ENCODE measurements at places on chromosomes 3 and 15. TPM values are rescaled to one million over a fixed set of nuclear protein-coding genes. Genes with fewer than 3 reads are reported as not detected.

The GUCA1C gene
- total RNA-seq, result not detected

The RAMAC gene
- total RNA-seq, result 16.0 TPM

The CCR2 gene
- total RNA-seq, result not detected

The SLC6A1 gene
- total RNA-seq, result not detected

The TRPM1 gene
- total RNA-seq, result not detected

The RASGRF1 gene
- total RNA-seq, result not detected

The SPINK8 gene
- total RNA-seq, result not detected

The PROK2 gene
- total RNA-seq, result 0.24 TPM

The CCRL2 gene
- 2.5 TPM for total RNA-seq

- no peak for DNase-seq
Observed at GRCh38 chr3:171835116-171835515, 8.0 kb upstream of the TMEM212 start.

- no peak for DNase-seq
Observed at GRCh38 chr3:136938334-136938733, 19.4 kb upstream of the IL20RB start.

DNA sequence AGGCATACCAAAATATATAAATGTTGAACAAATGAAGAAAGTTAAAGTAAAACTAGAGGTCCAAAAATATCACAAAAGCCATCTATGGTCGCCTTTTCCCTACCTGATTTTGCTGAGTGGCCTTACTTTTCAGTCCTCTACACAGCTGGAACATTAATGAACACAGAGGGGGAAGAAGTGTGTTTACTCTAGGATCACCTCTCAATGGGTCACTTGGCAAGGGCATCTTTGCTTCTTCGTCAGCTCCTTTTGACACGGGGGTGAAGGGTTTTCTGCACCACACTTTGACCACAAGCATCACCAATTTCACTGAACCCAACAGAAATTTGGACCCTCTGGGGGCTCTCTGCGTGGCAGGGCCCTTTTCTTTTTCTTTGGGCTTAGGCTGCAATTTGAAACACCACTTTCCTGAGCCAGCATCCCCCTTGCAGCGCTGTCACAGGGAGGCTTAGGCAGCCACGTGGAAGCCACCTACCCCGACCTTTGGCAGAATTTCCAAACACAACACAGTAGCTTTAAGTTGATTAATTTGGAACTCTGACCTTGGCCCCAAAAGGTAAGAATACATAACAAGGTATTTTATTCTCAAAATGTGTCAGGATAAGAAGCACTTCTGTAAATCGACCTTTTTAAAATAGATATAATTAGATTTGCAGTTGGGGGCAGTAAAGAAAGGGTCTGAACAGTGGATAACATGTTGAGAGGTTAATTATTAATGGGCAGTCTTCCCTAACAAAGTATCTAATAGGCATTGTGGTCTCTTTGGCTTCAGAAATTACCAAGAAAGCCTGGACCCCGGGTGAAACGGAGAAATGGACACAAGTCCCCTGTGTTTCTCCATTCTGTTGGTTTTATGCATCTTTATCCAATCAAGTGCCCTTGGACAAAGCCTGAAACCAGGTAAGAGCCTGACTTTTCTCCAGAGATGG is at the start of gene LIPC:
Gene LIPC, plus strand, starts transcription at position 771 of the 929 bp plus-strand sequence. Its CDS starts 42 bp downstream, at position 813.
- no peak for DNase-seq

DNA sequence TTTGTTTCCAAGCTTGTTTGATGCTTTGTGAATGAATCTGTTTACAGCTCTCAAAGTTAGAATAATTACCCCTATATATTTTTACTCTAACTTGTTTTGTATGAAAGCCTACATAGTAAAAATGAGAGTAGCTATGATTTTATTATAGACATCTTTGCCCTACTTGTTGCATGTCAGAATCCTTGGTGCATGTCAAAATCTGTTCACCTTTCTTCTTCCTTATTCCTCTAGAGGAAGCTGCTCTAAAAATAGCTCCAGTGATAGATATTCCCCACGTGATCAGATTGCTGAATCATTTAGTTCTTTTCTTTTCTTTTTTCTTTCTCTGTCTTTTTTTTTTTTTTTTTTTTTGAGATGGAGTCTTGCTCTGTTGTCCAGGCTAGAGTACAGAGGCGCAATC is 39.8 kb downstream of the LRRC49 start:
- DNase-seq, result no peak

DNA sequence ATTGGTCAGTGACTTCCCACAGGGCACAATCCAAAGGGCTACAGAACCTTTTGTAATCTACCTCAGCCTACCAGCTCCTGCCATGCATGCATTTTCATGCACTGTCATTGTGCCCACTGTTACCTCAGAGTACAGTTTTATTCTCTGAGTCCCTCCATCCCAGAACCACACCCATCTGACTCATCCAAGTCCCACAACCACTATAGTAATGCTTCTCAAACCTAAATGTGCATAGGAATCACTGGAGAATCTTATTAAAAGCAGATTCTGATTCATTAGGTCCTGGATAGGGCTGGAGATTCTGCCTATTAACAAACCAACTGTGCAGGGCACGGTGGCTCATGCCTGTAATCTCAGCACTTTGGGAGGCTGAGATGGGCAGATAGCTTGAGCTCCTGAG is 3.7 kb upstream of the B3GALNT1 start:
- no peak for DNase-seq

- no peak for DNase-seq
Observed at GRCh38 chr3:188978421-188979171, 193.2 kb upstream of the TPRG1 start.

GRCh38 chr3:140974900-140975299 is 33.3 kb downstream of the SLC25A36 start:
- no peak for DNase-seq

DNA sequence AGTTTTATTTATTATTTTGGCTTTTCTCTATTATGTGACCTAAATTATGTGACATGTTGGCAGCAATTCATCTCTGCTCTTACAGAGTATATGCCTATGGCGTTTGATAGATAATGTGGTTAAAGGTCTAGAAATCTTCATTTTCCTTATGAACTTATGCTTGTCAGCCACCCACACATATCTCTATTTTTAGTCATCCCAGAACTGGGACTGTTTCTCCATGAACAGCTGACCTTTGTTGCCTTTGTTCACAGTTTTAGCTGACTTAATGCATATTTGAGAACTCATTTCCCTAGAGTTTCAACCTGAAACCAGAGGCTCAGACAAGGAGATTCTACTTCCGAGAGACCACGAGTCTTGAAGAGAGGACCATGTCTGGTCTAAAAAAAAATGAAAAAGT is 176.5 kb downstream of the RAP2B start:
- no peak for DNase-seq

- no peak for DNase-seq
Observed at GRCh38 chr3:50256978-50257890, 11.7 kb upstream of the SEMA3B start.

GRCh38 chr3:57062101-57062631 is 1.7 kb downstream of the SPATA12 start:
- DNase-seq, result no peak

GRCh38 chr3:61184956-61185355 is 66.3 kb downstream of the FHIT start:
- DNase-seq, result no peak

DNA sequence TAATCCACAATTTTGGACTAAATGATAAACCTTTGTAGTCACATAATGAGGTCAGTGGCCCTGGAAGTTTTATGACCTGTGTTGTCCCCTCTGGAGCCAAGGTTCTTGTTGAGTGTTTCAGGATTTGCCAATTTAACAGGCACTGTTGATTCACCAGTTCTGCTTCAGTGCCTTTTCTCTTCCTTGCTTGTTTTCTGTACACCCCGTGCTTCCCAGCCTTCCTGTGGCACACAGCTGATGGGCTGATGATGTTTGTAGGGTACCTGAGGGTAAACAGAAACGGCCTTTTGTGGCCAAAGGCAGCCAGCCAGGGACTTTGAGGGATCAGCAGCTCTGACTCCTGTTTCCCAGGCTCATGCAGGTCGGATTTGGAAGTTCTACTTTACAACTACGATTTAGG is 13.3 kb downstream of the GYG1 start:
- no peak for DNase-seq

DNA sequence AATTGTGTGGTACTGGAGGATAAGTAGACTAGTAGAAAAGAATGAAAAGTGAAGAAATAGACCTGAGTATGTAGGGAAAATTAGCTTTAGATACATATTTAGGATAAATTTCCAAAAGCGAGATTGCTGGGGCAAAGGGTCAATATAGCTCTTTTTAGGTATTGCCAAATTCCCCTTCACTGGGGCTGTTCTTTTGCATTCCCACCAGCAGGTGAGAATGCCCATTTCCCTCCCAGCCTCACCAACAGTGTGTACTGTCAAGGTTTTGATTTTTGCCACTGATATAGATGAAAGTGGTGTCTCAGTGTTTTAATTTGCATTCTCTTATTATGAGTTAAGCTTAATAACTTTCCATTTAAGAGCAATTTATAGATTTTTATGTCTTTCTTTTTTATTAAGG is 35.7 kb upstream of the BHLHE40 start:
- DNase-seq, result no peak

DNA sequence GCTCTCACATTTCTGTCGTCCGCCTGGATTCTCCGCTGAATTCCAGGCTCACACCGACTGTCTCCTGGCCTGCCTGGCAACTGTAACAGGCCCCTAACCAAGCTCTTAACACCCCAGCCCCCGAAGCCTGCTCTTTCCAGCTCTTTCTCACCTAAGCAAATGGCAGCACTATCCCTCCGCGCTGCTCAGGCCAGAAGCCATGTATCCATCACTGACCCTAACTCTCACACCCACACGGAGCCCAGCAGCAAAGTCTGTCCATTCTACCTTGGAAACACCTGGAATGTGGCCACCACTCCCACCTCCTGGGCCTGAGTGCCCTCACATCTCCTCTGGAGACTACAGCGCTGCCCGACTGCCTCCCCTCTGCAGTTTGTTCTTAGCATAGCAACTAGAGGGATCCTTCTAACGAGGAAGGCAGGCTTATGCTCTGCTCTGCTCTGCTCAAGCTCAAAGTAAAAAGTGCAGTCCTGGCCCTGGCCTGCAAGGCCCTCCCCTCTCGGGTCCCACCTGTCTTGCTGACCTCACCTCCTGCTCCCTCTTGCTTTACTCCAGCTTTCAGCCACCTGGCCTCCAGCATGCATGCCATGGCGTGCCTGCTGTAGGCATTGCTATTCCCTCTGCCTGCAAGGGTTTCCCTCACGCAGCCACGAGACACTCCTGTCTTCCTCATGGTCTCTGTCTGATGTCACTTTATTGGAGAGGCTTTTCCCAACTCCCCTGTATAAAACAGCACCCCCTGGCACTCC is 27.2 kb downstream of the FEM1B start:
- no peak for DNase-seq
